ENCODE measurements at places on chromosomes 6 and 20.

DNA sequence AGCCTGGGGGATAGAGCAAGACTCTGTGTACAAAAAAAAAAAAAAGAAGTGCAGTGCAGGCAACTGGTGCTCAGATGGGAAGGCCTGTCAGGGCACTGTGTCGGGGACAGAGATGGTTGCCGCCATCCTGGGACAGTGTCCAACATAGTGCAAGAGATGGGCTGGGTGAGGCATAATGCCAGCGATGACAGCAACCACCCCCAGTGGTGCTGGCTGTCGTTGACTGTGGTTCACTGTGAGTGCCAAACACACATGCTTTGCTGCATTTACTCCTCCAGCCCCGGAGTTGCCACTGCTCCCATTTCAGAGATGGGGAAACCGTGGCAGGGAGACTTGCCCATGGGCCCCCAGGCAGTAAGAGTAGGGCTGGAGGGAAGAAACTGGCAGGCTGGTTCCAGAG is 5.2 kb upstream of the C20orf203 start:
- DNase-seq: no peak

- DNase-seq: peak; percentile 31
Measured at GRCh38 chr6:31293343-31293742, 21.5 kb upstream of the HLA-C start.

DNA sequence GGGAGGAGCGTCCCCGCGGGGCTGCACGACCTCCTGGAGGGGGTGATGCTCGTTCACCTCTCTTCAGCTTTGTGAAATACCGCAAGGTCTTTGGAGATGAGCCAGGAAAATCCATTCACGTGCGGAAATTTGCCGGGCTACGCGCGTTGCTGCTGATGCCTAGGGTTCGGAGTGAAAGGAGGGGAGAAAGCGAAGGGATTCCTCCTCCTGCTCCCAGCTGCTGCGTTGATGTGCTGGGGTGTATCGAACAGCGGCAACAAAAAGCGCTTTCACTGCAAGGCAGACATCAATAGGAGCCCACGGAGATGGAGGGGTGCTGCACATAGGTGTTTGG is 391 bp upstream of the B3GAT2 start:
- DNase-seq: no peak

GRCh38 chr6:152055517-152055916 is 248.0 kb downstream of the ESR1 start:
- no peak for DNase-seq

DNA sequence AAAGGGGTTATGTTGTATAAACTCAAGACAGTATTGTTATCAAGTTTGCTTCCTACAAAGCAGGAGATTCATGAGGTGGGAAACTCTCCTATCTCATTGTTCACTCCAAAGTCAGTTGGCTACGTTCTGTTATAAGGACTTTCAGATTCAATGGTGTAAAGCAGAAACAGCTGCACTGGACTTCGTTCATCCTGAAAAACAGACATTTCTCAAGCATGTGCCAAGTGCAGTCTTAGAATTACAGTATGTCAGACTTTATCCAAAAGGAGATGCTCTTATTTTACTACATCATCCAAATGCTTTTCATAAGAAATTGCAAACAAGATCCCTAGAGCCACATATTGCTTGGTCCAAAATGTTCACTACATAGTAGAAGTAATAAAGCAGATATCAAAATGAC is 14.9 kb downstream of the COL21A1 start:
- no peak for DNase-seq

- no peak for DNase-seq
Measured at GRCh38 chr20:1871807-1872458, 23.3 kb upstream of the SIRPA start.

DNA sequence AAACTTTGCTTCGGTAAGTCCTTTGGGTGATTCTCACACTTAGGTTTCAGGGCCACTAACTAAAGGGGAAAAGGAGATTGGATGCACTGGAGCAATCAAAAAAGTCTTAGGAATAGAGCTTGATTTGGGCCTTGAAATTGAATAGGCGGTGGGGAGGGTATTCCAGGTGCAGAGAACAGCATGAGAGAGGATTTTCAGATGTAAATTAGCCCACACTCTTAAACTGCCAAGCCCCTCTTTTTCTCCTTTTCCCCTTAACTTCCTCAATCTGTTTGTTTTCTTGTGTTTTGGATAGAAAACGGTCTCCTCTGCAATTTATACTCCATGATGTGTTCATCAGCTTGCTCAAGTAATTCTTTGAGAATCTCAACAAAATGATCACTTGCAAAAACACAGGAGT is 62.1 kb upstream of the RIPOR2 start:
- no peak for DNase-seq

GRCh38 chr6:155152211-155153076 is 111.4 kb upstream of the CLDN20 start:
- DNase-seq: no peak

DNA sequence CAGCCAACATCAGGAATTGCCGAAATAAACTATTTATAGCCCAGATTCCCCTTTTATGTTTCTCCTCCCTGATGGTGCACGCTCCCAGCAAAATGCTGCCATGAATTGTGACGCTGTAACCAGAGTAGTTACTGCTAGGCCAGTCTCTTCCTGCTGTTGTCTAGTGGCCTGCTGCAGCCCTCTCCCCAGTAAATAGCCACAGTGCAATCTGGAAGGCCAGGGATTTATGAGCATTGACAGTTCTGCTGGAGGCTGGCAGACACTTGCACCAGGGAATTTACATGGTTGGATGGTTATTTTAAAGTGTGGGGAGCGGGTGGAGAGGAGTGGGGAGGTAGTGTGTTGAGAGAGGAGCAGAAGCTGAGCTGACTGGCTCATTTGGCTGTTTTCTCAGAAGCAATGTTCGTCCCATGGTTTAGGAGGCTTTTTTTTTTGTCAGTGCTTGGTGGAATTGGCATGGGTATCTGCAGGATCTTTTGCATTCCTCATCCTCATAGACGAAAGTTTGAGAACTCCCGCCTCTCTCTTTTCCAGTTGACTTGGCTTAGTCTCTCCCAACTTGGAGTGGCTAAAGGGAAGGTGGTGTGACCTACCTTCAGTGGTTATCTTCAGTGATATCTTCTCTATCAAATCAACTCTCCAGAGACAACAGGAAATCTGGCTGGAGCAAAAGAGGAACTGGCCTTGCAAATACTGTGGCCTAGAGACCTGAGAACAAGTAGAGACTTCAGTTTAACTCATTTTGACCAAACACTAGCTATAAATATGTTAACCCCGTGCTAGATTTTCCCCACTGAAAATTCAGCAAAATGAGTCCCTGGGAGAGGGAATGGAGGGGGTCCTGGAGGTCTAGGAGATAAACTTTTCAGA is 99.3 kb upstream of the VSTM2L start:
- no peak for DNase-seq

DNA sequence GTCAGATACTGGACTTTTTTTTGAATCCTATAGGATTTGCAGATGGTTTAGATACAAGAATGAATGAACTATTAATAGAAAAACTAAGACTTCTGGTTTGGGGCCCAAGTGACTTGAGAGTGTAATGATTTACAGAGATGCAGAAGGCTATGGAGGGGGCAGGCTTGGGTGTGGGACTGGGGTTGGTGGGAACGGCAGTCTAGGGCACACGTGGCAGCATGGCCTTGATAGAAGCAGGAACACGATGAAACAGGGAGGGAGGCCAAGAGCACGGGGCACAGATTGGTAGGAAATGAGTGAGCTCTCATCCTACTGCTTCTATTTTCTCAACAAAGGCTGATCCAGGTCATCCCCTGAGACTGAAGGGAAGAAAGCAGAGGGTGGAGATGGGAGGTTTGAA is 3.4 kb upstream of the UST start:
- DNase-seq: no peak

DNA sequence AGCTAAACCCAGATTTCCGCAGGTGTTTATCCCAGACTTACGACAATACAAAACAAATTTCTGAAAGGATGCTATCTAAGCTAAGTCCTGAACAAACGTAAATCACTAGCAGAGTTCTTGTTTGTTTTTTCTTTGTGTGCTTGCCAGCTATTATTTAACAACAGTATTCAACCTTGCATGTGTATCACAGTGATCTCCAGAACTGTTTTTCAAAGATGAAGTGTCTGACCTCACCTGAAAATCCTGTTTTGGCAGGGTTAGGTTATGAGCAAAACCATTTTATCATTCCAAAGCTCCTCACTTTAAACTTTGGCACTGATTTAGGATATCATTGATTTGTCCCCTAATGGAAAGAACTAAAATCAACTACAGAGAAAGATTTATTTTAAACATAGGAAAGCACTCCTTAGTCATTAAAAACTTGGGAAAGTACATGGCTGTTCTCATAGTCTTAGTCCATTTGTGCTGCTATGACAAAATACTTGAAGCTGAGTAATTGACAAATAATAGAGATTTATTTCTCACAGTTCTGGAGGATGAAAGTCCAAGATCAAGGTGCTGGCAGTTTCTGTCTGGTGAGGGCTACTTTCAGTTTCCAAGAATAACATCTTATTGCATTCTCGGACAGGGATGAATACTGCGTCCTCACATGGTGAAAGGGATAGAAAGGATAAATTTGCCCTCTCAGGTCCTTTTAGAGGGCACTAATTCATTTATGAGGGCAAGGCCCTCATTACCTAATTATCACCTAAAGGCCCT is 20.8 kb upstream of the BMP5 start:
- no peak for DNase-seq

- DNase-seq: peak; percentile 68
Measured at GRCh38 chr6:43667245-43668150, 20.1 kb downstream of the MRPS18A start.

DNA sequence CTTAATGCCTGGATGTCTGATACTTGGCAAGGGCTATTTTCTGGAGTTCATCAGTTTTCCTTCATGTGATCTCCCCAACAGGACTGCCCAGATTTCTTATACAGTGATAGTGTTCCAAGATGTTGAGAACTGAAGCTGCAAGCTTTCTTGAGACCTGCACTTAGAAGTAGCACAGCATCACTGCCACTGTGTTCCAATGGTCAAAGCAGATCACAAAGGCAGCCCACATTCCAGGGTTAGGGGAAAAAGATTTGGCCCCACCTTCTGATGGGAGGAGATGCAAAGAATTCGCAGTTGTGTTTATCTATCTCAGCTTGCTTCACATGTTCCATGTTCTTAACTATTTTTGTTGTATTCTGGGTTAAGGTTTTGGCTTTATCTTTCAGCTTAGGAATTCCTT is 78.2 kb downstream of the GPX5 start:
- no peak for DNase-seq

GRCh38 chr6:13572951-13573654 is 1.3 kb upstream of the SIRT5 start:
- no peak for DNase-seq

GRCh38 chr6:100504786-100505737 is 40.3 kb upstream of the SIM1 start:
- peak; percentile 85 for DNase-seq

DNA sequence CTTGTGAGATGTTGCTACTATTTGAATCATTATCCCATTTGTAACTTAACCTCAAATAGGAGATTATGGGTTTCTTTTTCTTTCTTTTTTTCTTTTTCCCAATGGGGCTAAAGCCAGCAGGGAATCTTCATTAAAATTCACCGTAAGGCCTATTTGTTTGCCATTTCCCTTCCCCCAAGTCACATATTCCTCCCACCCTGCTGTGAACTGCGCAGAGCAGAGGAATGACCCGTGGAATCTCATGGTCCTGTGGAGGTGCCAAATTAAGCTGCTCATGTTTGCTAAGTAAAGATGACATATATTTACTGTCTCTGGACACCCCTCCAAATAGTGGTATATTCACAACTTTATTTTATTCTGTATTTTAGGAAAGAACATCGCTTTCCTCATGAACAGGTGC is 699.3 kb downstream of the RNF144B start:
- DNase-seq: no peak

GRCh38 chr6:152922706-152923105 is 60.1 kb downstream of the FBXO5 start:
- DNase-seq: no peak

- no peak for DNase-seq
Measured at GRCh38 chr6:13500915-13501314, 13.5 kb upstream of the GFOD1 start.

GRCh38 chr6:56841751-56842150 is 113.2 kb upstream of the BEND6 start:
- no peak for DNase-seq

- DNase-seq: no peak
Measured at GRCh38 chr6:42147138-42147562, 4.7 kb upstream of the C6orf132 start.

GRCh38 chr6:63558278-63558677 is 14.0 kb upstream of the LOC128125822 start:
- DNase-seq: no peak

- no peak for DNase-seq
Measured at GRCh38 chr20:50283922-50284810, 93.5 kb downstream of the CEBPB start.

GRCh38 chr6:170087941-170088581 is 202.8 kb downstream of the DLL1 start:
- DNase-seq: no peak

DNA sequence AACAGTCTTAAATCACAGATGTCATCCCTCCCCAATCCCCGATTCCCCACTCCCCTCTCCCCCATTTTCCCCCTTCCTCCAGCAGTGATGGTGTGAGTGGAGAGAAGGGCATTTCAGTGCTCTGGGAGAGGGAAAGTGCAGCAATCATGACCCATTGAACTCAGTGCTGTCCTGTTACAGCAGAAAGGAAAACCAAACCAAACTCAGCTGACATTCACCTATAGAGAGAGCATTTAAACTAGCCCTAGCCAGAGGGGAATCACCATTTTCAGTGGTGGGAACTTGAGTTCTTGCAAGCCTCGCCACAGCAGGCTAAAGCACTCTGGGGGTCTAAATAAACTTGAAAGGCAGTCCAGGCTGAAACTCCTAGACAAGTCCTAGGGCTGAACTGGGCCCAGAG is 129.9 kb upstream of the COL21A1 start:
- DNase-seq: no peak

GRCh38 chr20:60627751-60628565 is 624.1 kb upstream of the CDH4 start:
- no peak for DNase-seq

- no peak for DNase-seq
Measured at GRCh38 chr6:37998366-37998765, 178.8 kb downstream of the ZFAND3 start.

GRCh38 chr6:775863-776262 is 82.9 kb upstream of the EXOC2 start:
- no peak for DNase-seq

DNA sequence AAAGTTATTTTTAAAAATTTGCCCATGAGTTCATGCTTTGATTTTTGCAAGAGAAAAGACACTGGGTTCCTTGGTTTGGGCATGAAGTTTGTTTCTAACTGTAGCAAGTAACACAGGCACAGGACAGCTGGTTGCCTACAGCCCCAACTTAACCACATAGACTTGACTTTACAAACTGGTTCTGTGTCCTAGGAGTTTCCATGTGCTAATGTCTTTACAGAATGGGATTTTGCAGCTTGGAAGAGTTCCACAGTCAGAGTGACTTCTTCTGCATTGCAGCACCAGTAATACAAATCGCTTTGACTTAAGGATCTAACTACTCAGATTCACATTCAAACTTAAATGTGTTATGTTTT is 44.3 kb downstream of the OR2B2 start:
- DNase-seq: no peak
